ENCODE measurements at places on chromosomes 6 and 20. TPM values are rescaled to one million over a fixed set of nuclear protein-coding genes. Genes with fewer than 3 reads are reported as not detected.

DNA sequence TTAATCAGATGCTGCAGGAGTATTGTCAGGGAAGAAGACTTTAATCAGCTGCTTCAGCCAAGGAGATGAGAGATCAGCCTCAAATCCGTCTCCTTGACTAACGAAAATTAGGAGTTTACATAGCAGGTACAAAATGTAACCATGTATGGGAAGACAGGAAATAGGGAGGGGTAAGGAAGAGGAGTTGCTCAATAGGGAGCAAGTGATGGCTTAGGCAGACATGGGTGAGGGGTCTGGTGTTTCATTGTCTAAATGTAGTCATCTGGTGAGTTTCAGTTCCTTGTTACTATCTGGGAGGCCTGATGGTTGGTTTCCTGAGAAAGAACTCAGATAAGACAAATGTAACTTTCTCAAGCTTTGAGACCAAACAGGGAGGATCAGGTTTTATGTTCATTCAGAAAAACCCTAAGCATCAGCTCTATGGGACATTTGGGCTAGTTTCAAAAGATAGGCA is 217.3 kb upstream of the SULF2 start:
- DNase-seq, result no peak

DNA sequence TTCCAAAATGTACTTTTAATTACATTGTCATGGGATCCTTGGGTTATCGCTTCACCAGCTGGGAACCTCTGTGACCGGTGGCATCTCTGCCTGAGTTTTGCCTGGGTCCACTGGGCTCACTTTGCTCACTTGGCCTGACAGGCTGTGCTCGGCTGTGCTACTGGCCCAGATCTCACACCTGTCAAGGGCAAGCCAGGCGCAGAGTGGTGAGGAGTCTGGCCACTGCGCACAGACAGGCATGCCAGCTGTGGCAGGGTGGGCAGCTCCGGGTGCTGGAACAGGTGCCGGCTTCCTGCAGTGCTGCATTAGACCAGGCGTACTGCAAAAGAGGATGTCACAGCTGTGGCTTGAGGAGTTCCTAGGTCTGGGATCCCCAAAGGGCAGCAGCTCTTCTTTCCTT is 489.8 kb downstream of the TENT5A start:
- DNase-seq, result no peak

GRCh38 chr6:90040931-90041330 is 146.7 kb downstream of the GJA10 start:
- no peak for DNase-seq

- DNase-seq, result no peak
These were observed 25.7 kb downstream of the TPX2 start for GRCh38 chr20:31764641-31765305.

GRCh38 chr20:19275630-19276071 is 63.2 kb downstream of the SLC24A3 start:
- no peak for DNase-seq

DNA sequence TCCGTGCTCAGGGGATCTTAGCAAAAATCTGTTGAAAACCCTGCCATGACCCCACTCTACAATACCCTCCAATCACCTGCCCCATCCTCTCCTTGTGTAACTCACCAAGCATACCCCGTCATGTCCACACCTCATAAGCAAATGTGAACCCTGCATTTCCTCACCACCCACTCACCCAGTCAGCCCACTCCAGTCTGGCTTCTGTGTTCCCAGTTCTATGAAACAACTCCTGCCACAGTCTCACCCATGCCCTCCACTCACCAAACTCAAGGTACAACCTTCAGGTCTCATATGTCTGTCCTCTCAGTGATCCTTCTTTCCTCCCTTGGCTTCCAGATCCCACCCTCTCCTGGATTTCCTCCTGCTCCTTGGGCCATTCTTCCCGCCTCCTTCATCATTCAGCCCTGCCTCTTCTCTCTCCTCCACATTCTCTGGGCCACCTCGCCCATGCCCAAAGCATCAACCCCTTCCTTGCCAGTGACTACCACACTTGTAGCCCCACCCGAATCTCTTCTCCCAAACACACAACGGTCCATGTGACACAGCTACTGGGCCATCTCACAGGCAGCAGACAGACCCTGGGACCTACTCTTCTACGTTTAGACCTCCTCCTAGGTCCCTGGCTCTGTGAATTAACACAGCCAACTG is 8.8 kb downstream of the DDRGK1 start:
- no peak for DNase-seq

Gene FKBP1C
- not detected for total RNA-seq

DNA sequence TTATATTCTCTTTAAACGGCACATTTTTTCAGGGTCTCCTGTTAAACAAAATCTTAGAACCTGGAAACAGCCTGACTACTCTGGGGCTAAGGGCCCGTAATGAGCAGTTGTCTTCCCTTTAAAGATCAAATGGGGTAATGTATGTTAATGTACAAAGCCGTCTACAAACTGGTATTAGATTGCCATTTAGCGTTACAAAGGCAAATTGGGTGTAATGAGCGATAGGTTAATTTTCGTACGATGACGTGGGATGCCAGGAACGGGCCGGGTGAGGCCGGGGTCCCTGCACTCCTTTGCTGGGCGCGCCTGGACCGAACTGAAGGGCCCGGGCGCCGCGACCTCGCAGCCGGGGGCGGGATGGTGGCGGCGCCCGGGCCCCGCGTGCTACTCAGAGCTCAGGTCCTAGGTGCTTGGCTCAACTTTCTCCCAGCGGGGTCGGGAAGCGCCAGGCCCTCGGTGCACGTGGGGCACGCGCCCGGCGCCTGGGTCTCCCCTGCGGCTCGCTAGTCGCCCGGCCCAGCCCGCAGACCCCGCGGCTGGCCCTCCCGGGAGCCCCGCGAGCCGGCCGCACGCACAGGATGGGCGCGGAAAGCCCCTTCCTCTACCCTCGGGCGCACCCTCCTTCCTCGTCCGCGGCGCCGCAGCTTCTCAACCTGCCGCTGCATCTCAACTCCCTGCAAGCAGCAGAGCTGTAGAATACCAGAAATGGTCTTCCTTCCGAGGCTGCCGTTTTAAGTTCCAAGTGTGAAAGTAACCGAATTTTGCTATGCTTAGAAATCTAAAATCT is 5.9 kb downstream of the NKX2-4 start:
- no peak for DNase-seq

DNA sequence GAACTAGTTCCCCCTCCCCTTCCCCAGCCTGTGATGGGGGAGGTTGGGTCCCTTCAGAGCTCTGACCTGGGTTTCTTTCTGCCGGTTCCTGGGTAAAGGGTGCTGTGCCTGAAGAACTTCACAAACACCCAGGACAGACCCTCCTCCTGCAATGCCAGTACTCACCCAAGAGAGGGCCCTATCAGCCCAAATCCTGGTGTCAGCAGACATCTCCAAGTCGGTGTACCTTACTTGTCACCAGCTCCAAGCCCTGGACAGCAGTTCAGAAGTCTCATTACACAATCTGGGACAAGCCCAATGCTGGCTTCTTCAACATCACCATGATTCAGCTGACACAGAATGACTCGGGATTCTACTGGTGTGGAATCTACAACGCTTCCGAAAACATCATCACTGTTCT is 467 bp downstream of the TREML4 start:
- peak; percentile 42 for DNase-seq

GRCh38 chr6:140446241-140446640 is 1071.8 kb upstream of the CITED2 start:
- DNase-seq, result no peak

- no peak for DNase-seq
These were observed 2.8 kb upstream of the LIME1 start for GRCh38 chr20:63733579-63734081.

Gene PARD6B
- total RNA-seq, result 4.2 TPM

DNA sequence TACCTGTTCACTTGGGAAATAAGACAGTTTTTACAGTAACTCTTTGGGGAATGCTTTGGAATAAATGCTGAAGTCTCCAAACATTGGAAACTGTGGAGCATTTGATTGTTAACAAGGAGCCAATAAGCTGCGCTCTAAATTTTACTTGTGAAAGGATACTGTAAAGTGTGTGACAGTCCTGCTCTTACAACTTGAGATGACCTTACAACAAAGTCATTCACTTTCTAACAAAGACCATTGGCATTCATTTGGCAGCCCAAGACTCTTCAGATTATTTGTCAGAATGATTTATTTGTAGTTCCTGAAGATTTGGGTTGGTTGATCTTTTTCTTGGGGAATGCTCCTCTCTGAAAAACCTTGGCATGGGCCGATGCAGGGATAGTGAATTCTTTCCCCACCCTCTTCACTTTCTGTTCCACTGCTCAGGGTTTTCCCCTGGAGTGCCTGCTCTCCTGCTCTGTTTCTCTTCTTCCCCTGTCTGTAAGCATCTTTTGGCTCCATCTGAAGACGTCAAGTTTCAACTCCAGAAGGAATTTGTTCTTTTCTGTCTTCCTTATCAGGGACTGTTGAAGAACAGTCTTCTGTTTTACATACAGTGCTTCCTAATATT is 116.4 kb downstream of the AKAP7 start:
- no peak for DNase-seq

Gene KIF13A
- total RNA-seq, result 63.8 TPM

Gene LAMA2
- 123 TPM for total RNA-seq

GRCh38 chr6:63764318-63764916 is 128.8 kb downstream of the PHF3 start:
- DNase-seq, result no peak
